Stimulated activated CD4-positive, alpha-beta T cell treated with anti-CD3 and anti-CD28 coated beads, Interleukin-4, amount 100 ng/mL, for 4 hours (primary cell): ENCODE measurements at places on chromosomes 2 and 18.

- no peak for DNase-seq
Measured at GRCh38 chr2:137659616-137660015, 304.7 kb upstream of the HNMT start.

GRCh38 chr2:55705027-55705653 lies 11.5 kb upstream of the PNPT1 start:
- DNase-seq, result no peak

DNA sequence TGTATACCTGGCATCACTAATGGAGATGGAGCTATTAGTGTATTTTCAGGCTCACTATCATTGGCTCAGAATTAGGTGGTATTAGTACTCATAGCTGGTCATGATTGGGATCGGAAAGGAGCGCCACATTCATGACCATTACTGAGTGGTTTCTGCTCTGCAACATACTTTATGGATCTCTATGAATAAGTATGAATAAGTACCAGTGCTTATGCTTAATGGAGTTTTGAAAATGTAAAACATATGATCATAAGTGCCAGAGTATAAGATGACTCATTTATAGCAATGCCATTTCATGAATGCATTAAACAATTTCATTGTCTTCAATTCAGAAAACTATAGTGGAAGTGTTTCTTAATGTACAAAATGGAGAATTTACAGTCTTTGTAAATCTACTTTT lies 156.7 kb downstream of the GALNT3 start:
- no peak for DNase-seq

DNA sequence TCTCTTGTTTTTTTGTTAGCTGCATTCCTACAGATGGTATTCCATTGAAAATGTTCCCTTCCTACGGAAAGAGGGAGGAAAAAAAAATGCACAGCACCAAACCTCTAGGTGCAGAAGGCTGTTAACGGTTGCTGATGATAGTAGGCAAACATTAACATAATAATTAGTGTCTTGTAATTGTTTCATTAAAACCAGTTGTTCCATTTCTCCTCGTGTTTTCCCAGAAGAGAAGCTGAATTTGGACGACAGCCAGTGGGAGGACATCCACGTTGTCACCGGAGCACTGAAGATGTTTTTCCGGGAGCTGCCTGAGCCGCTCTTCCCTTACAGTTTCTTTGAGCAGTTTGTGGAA lies 494.7 kb downstream of the ARHGAP15 start:
- no peak for DNase-seq

DNA sequence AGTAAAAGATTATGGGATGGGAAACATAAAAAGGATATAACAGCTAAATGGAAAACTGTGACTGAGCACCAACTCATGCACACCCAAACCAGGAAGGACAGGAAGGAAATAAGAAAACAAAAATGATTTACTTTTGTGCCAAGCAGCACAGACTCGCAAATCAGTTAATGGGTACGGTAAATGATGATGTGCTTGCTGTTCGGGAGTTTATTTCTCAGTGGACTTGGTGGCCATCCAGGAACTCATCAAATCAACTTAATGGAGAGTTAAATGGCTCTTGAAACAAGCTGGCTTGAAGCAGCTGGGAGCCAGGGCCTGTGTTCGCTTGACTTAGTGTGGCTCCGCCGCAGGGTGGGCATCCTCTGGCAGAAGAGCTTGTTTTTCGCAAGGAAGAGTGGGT lies 36.2 kb downstream of the MTCL1 start:
- DNase-seq, result no peak

DNA sequence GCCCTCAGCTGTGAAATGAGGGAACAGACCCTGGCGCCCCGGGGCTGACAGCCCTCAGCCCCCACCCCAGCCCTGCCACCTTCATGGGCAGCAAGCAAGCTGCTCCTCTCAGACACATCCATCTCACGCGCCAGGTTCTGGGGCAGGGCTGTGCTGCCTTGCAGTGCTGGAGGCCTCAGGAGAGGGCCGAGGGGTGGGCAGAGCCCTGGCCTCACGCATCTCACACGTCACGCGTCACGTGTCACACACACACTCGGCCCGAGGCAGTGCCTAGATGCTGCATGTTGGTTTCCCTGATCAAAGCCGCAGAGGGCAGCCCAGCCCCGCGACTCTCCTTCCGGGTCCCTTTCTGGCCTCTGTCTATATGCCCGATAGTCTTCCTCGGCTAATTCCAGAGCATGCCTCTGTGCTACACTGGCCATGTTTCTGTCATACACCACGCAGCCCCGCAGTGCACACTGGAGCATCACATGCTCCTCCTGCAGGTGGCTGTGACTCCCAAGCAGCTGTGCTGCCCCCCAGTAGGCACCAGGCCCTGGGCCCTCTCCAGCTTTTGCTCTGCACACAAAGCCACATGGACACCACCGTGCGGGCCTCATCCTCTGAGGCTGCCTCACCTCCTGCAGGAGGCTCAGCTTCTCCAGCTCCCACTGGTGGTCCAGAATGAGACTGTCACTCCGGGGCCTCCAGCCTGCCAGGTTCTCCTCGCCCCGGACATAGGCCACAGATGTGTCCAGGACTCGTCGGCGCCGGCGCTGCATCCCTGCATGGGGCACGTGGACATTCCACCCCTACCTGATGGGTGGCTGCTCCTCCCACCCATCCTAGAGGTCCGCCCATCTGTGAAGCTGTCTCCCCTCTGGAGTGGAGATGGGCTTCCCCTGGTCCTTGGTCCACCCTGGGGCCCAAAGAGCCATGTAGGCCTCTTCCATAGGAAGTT lies 31.4 kb downstream of the AQP12A start:
- no peak for DNase-seq

DNA sequence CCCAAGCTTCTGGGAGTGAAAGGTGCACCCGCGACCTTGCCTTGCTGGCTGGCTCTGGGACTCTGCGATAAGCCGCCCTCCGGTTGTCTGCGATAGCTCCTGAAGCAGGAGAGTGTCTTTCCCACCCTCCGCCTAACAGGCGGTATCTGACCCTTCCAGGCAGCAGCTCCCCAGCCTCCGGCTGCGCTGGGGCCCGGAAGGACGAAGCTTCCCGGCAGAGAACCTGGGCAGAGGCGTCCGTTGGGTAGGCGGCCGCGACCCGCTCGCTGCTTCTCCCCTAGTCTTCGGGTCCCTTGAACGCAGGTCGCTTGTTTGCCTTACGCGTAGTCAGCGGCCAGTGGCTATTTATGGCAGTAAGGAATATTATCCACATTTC lies 446 bp upstream of the RHBDD1 start:
- no peak for DNase-seq

GRCh38 chr2:72803626-72804320 lies 22.1 kb downstream of the EXOC6B start:
- no peak for DNase-seq

DNA sequence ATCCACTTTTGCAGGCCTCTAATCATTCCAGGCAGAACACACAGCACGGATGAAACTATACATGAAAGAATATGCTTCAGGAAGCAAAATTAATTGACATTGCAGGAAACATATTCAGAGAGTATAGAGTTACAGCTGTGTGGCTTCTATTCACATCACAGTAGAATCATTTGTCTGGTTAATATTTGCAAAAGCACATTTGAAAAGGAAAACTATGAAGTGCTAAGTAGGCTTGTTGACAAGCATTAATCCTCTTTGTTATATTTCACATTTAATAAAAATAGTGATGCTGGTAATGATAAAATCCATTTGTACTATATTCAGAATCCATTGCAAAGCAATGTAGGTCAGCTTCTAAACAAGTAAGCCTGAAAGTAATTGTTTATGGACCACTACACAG lies 32.2 kb upstream of the PIK3C3 start:
- no peak for DNase-seq

GRCh38 chr2:177754492-177754873 lies 318.1 kb downstream of the PDE11A start:
- no peak for DNase-seq

- DNase-seq, result no peak
Measured at GRCh38 chr2:228763379-228763981, 507.6 kb downstream of the PID1 start.

DNA sequence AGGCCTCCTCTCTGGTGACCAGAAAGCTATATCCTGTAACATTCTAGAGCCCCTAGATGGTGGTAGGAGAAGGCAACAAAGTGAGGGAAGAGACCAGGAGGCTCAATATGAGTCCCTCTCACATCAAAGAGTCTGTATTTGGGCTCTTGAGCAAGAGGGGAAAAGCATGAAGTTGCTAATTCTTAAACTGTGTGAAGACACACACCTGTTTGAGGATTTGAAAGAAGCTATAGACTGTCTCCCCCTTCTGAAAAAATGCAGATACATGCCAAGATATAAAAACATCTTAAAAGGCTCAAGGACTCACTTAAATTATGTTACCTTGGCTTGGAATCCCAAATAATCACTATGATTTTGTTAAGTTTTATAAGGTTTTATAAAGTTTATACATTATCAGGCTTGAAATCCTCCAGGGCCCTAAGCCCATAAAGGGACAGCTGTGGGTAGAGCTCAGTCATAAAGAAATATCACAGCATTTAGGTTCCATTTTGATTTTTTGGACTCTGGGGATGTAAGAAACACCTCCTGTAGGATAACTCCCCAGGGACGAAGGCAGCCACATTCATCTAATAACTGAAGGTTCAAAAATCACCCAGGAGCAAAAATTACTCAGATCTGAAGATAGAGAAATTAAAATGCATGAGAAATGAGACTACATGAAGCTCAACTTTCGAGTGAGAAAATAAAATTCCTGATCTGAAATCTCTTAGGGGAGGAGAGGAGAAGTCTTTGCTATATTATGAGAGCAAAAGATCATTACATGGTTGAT lies 136.1 kb upstream of the LGALSL start:
- no peak for DNase-seq

GRCh38 chr2:98121149-98121548 lies 34.2 kb downstream of the VWA3B start:
- no peak for DNase-seq

GRCh38 chr2:74391209-74391579 lies 11.1 kb upstream of the DCTN1 start:
- DNase-seq, result no peak

DNA sequence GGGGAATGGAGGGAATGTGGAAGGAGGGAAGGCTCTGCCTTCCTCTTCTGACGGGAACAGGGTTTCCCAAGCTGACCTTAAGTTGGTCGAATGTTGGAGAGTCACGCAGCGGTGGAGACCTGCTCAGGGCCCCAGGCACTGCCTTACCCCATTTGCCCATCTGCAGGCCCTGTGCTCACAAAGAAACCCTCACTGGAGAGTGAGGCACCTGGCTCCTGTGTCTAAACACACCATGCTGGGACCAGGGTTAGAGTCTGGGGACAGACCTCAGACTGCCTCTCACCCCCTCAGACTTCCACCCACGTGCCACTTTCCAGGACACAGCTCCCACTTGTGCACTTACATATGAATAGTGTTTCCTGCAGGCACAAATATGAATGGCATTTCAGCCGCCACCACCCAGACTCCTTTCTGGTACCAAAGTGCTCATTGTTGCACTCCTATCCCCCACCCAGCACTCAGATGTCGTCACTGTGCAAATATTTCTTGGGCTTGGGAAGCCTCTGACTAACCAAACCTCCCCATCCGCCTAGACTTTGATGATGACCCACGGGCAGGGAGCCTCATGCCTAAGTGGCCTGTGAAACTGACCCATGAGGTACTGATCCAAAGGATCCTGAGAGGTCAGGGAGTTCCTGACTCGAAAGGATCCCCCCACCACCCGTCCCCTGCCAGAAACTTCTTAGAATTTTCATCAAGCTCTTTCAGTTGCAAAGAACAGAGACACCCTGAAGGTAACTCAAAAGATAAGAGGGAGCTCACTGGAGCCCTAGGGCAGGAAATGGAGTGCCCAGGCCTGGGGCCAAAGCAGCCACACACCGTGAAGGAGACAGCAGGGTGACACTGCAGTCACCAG lies 78.3 kb downstream of the STPG4 start:
- no peak for DNase-seq

- DNase-seq, result no peak
Measured at GRCh38 chr2:143321994-143322393, 192.8 kb downstream of the ARHGAP15 start.

DNA sequence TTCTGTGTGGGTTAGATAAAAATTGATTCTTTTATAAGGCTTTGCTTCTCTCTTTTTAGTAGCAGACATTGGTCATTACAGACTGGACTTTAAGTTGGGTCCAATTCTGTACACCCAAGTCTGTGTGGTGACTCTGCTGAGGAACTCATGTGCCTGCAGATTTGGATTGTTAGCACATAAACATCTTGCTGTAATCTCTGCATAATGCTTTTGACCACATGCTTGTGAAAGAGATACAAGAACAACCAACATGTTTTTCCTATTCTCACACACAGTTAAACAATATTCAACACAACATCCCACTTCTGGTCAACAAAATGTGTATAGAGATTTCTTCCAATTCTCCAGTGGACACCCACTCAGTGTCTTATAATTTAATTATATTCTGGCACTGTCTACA lies 270.1 kb downstream of the RDH14 start:
- DNase-seq, result no peak

DNA sequence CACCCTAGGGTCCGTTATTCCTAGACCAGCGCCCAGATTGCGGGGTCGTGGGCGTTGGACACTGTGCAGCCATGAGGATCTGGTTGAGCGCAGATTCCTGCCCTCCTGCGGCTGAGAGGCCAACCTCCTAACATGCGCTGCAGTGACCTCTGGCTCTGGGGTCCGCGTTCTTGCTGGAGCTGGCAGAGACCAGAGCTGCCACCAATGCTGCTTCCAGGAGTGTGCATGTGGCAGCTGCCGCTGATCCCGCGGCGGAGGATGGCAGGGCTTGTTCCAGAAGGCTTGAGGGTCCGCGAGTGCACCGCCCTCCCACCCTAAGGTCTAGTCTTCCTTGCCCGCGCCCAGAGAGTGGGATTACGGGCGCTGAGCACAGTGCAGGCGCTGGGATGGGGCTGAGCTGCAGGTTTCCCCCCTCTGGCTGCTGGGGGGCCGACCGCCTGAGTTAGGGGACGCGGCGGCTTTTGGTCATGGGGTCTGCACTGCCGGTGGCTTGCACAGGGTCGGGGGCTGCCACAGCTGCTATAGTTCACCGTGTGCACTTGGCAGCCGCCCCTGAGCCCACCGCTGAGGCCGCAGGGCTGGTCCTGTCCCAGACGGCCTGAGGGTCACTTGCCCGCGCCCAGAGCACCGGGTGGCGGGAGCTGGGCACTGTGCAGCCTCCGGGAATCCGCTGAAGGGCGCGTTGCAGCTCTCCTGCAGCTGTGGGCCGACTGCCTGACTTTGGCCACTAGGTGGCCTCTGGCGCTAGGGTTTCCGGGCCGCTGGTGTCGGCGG lies 145.9 kb downstream of the CCDC74A start:
- DNase-seq, result peak; percentile 59

DNA sequence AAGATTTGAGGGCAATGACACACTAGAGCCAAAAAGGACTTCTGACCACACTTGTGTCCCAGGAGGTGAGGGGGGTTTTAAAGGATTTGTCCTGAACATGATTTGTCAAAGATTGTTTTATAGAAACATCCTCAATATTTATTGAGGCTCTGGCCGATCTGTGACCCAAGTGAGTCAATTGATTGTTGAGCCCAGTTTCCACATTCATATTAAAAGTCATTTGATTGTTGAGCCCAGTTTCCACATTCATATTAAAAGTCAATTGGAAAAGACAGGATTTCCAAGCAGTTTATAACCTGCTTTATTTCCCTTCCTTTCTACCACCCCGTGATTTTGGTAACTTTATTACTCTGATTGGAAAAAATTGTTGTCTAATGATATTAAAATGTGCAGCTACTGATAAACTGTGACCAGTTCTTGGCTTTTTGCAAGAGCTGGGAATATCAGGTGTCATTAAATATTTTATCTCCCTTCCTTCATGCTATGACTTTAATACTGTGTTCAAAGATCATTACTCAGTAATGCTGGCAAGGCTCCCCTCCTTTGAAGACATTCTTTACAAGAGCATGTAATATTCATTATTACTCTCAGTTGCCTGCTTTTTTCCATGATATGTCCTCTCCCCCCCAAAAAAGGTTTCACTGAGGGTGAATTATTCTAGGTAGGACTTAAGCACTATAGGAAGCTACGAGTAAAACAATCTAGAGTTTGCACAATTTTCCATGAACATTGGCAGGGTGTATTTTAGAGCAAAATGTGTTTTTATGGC lies 75.3 kb downstream of the HRH4 start:
- no peak for DNase-seq
